Progenitor cell of endocrine pancreas (in vitro differentiated cells): ENCODE measurements at places on chromosomes 6 and 20.

DNA sequence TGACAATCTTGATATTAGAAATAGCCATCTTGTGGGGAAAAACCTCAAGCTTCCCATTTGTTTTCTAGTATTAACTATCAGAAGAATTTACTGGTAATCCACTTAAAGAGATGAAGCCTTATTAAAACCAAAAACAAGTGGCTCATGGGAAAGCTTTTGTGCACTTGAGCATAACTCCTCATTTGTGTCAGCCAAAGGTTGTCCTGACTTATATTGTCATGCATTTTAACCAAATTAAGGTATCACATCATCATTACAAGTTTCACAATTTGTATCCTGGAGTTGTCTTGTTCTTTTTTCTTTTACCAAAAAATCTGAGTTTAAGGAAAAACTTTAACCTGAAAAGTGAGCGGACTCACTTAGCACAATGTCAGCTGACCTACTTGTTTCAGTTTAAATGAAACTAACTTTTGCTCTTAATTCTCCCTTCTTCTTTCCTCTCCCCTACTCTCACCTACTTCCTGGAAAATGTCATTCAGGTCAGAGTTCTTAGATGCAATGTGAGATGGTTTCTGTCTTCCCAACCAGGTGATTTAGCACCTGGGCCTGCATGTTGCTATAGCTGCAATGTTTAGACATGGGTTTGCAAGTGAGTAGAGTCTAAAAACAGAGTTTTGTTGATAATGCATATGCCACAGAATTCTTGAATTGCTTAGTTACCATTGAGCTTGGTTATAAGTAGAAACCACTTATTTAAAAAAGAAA, 82.8 kb downstream of the TNFAIP3 start:
- DNase-seq = no peak

DNA sequence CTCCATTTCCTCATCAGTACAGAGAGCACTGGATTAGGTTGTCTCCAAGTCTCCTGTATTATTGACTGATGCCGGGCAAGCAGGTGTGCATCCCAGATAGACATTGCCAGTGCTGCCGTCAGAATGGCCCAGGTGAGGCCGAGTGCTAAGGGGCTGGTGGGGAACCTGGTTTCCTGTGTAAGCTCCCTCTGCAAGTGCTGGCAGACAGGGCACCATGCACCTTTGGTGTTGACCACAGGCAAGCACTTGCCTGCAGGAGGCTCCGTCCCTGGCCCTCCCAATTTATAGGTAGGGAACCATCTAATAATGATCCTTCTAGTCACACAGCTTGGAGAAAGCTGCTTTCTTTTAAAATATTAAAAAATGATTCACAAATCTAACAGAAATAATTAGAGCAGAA, 747 bp downstream of the GABRR1 start:
- DNase-seq = no peak

GRCh38 chr6:3616565-3617176, 134.8 kb downstream of the PXDC1 start:
- DNase-seq = no peak

- no peak for DNase-seq
These were observed 255.8 kb downstream of the HDGFL1 start for GRCh38 chr6:22825210-22825609.

DNA sequence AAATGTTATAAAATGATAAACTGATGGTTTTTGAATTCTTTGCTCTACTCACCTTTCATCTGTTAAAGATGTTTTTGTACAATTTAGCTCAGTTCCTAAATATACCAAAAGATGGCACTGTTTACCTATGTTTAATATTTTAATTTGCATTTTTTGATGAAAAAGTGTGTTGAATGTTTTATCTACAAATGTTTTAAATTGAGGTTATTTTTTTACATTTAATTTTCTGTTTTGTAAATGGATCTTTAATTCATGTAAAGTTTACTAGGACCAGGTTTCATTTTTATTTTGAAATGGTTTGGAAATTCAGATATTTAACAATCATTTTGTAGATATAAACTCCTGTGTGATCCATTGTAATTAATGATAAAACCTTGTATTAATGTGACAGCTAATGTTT, 30.0 kb downstream of the CDKAL1 start:
- DNase-seq = no peak

DNA sequence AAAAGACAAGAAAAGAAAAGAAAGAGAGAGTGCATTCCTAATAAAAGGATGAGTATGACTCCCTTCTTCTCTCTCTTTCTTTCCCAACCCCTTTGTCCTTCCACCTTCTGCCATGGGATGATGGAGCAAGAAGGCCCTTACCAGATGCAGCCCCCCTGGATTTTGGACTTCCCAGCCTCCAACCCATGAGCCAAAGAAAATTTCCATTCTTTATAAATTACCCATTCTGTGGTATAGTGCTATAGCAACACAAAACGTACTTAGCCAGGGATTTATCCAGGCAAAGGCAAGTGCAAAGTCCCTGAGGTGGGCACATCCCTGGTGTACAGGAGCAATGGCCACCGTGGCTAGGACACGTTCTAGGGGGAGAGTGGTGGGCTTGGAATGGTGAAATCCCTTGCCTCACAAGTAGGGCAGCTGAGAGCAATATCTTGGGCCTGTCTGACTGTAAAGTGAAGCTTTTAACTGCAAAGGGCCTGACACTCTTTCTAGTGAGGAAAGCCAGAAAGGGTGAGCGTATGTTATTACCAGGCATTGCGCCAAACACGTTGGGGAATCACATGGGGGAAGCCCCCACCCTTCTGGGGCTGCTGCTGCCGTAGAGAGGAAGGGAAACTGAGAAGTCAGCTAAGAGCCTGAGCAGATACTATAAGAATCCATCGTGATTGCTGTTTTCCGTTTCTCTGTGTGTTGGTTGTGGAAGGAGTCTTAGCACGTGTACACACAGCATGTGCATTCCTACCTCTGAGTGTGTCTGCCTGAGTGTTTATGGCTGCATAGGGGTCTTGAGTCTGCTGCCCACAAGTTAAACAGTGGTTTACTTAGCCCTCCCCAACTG, 50.7 kb upstream of the SIRPA start:
- no peak for DNase-seq

GRCh38 chr6:12238219-12238618, 51.9 kb upstream of the EDN1 start:
- DNase-seq = no peak
